ENCODE measurements at places on chromosomes 2 and 18.

DNA sequence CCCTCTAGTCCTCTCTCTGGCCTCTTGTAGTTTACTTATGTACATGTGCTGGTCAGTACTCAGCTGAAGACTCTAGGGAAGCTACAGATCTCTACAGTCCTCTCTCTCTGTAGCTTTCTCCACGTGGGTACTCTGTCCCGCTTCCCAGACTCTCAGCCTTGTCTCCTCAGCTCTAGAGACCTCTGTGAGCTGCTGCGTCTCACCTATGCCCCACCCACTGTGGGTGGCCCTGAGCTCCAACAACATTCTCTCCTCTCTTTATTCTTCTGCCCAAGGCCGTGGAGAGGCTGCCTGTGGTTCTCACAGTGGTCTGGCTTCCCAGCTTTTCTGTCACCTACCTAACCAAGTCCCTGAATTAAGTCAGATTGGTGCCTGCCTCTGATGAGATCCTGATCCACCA lies 33.4 kb downstream of the MFSD6 start:
- no peak for DNase-seq

GRCh38 chr2:170255137-170255536 lies 77.2 kb downstream of the MYO3B start:
- DNase-seq, result no peak

DNA sequence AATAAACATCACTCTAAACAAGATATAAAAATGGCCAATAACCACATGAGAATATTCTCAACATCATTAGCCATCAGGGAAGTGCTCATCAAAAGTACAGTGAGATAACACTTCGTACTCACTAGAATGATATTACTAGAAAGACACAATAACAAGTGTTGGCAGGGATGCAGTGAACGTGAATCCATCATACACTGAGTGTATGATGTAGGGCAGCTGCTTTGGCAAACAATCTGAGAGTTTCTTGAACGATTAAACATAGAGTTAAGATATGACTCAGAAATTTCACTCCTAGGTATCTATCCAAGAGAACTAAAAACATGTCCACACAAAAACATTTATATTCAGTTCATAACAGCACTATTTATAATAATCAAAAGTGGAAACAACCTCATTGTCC lies 368.9 kb downstream of the PID1 start:
- DNase-seq, result no peak

- DNase-seq, result no peak
These were observed 287.8 kb upstream of the SETBP1 start for GRCh38 chr18:44392933-44393332.

DNA sequence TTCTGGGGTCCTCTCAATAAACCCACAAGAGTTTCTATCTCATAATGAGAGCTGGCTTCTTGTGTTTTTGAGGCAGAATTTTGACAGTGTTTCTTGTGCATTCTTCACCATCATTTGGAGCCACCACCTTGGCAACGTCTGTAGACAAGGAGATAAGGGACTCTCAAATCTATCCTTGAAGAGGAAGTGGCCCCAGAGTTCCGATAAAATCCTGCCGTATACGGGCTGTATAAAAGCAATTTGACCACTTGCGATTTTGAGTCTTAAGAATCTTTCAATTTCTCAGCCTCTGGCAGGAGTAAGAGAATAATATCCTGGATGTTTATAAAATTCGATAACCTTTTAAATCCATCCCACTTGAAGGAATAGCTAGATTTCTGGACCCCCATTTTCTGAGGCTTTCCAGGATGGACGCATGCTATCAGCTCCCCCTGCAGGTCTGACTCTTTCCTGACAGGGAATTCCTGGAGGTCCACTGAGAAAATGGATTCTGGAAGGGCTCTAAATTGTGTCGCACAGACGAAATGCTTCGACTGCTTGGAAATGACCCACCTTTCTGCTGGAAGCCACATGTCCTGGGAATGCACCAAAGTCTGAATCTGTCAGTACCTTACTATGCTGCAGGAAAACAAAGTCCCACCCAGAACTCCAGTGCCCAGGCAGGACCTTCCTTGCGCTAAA lies 54.1 kb downstream of the E2F6 start:
- DNase-seq, result peak; percentile 74

GRCh38 chr2:188601927-188602326 lies 310.3 kb downstream of the GULP1 start:
- no peak for DNase-seq

- no peak for DNase-seq
These were observed 297.6 kb downstream of the CDCA7 start for GRCh38 chr2:173652311-173652710.

DNA sequence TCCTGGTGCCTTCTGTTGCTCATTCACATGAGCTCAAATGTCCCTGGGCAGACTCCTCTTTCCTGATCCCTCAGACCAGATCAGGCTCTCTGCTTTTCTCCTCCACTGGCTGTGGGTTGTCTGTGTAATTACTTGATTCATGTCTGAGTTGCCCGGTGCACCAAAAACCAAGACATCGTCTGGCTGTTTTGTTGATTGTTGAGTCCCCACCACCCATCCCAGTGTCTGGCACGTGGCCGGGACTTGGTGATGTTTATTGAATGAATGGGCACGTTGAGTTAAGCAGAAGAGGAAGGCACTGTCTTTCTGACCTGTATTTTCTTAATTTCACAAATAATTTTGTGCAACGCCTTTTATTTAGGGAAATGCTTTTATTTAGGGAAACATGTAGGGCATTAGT lies 499.1 kb upstream of the HS6ST1 start:
- DNase-seq, result no peak

DNA sequence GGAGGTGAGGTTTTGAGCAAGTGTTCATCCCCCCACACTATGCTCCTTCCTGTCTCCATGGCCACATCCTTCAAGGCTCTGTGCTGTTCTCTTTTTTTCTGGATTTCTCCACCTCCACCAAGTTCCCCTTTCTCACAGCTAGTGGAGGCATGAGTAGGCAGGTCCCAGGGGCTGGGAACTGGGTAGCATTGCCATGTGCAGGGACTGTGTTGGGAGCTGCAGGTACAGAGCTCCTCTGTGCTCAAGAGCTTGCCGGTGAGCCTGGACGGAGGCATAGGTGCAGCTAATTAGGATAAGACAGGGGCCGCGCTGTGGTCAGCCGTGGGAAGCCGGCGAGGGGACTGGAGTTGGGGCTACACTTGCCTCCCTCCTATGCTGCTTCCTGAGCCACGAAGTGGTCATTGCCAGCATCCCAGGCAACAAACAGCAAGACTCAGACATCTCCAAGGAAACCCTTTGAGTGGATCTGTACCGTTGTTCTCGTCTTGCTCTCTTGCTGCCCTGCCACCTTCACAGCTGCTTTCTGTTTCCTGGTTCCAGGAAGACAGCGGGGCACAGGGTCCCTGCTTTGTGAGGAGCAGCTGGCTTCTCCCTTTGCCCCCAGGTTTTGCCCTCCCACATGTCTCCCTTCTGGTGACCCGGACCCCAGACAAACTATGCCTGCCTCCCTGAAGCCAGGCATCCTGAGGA lies 36.9 kb downstream of the ATOH8 start:
- no peak for DNase-seq

- DNase-seq, result no peak
These were observed 88.2 kb downstream of the SP3 start for GRCh38 chr2:173876833-173877413.

DNA sequence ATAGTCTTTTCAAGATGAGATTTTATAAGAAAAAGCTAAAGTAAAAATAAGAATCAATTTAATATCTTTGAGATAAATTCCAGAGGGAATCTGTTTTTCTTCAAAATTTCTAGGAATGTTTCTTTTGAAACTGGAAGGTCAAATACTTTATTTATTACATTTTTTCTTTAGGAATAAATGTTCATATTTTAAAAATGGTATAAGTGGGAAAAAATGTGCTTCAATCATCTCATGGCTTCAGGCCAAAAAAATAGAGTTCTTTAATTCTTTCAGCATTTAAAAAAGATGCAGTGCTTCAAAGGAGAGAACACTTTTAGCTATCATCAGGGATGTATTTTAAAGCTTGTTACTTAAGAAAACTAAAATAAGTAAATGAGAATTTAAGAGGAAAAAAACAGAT lies 110.6 kb downstream of the NEB start:
- no peak for DNase-seq

- DNase-seq, result no peak
These were observed 12.2 kb upstream of the SOCS6 start for GRCh38 chr18:70276416-70277191.

GRCh38 chr2:72917877-72918553 lies 696 bp downstream of the EMX1 start:
- no peak for DNase-seq

DNA sequence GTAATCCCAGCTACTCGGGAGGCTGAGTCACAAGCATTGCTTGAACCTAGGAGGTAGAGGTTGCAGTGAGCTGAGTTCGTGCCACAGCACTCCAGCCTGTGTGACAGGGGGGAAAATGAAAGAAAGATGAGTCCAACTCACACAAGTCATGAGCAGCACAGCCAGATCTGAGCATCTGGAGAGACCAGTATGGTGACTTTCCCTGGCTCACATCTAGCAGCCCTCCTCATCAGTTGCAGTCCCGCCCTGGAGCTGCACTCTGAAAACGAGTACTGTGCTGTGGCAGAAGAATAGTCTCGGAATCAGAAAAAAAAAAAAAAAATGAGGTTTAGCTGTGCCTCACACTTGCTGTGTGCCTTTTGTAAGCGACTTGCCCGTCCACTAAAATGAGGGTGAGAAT lies 74.4 kb upstream of the TRIB2 start:
- no peak for DNase-seq

- no peak for DNase-seq
These were observed 127.7 kb upstream of the GLI2 start for GRCh38 chr2:120607996-120608395.

GRCh38 chr18:13477147-13477683 lies 249.1 kb downstream of the FAM210A start:
- no peak for DNase-seq

DNA sequence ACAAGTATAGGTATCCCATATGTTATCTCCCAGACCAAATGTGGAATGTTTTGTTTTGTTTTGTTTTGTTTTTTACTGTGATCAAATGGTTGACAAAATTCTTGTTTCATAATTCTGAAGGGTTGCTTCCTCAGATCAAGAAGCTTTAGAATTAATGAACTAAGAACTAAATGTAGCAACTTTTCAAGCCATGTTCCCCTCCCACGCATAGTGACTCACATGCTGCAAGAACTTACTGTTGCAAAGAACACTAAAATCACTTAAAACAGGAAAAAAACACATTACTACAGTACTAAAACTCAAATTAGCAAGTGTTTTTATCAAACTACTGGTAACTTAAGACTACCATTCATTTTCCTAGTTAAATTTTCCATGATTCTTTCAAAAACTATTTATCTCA lies 30.6 kb downstream of the HNRNPLL start:
- DNase-seq, result no peak

DNA sequence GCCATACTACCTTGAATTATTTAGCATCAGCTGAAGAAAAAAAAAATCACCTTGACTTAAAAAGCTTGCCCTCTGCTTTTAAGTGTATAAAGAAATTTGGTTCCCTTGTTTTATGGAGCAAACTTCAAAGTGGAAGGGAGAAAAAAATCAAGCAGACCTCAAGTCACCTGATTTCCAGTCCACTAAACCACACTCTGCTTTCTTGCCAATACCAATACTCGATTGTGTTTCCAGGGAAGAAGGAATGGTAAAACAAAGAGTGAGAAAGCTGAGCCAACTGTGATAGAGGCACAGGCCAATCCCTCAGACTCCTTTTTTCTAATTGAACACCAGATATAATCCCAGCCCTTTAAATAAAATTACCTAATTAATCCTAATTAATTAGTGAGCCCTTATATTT lies 587.3 kb downstream of the ARHGAP15 start:
- no peak for DNase-seq

GRCh38 chr2:65483763-65484162 lies 51.4 kb upstream of the SPRED2 start:
- no peak for DNase-seq

DNA sequence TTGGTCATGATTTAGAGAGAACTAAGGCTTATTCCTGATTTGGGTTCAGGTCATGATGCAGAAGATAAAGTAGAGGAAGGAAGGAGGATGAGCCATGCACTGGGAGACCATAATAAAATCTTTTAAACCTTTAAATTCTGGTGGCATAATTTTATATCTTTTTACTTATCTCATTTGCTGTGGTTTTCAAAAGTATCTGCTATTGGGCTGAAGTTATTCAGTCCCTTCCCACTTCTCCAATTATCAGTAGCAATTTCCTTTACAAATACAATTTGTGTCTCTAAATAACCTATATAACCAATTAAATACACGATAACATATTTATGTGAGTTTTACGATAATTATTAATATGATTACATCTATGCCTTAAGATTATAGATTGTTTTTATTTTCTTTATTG lies 194.8 kb upstream of the SLC8A1 start:
- no peak for DNase-seq

DNA sequence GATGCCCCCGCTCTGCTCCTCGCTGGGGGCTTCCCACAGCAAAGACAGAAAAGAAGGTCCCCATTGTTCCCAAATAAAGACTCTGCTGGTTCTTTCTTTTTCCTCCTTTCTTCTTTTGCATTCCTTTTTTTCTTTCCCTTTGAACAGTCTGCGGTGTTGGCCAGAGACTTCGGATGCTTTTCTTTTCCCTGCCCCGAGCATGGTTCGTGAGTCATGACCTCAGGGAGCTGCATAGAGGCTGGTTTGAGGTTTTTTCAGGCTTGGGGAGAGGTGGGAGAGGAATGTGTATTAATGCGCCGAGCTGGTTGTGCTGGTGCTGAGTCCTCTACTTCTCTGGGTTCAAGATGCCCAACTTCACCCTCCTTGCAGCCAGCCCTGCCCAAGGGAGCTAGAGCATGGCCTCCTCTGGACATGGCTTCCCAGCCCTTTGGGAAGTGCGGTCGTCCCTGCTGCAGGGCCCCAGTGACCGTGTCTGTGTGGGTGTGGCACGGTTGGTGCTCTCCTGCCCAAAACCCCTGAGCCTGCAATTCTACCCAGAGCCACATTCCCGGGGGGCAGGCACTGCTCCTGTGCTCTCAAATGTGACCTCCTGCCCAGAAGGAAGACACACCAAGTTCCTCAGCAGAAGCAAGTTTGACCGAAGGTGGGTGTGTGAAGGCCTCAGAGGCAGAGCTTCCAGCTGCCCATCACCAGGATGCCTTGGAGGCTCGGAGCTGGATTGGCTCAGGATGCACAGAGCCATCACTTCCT lies 9.0 kb upstream of the ARHGEF4 start:
- no peak for DNase-seq

DNA sequence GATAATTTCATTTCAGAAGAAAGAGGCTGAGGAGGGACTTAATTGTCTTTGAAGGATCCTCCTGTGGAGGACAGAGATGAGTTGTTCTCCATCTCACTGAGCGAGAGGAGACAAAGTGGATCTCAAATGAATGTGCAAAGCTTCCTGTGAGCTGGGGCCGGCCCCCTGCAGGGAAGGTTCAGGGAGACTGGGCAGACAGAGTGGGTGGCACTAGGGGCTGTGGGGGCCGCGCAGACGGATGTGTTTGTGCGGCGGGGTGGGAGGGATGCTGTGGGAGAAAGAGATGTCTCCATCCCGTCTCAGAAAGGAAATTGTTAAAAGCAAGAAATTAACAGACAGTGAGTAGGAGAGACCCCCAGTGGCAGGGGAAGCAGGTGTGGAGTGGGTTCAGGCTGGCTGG lies 29.1 kb downstream of the KLHL29 start:
- DNase-seq, result no peak

- no peak for DNase-seq
These were observed 7.3 kb downstream of the IL1F10 start for GRCh38 chr2:113075030-113075429.

GRCh38 chr2:175576270-175576669 lies 394.8 kb upstream of the ATP5MC3 start:
- no peak for DNase-seq
